G401 (cell line): ENCODE measurements at places on chromosomes 5 and 9. TPM values are rescaled to one million over a fixed set of nuclear protein-coding genes. Genes with fewer than 3 reads are reported as not detected.

The ACOT12 gene
- not detected in 2 replicates for total RNA-seq

The LCN15 gene
- total RNA-seq = not detected in 2 replicates

The BAAT gene
- total RNA-seq = not detected in 2 replicates

The PRXL2C gene
- total RNA-seq = 13.7 and 18.7 TPM in 2 replicates

The C9orf153 gene
- 0.07 TPM in 1 of 2 replicates, not detected in the other for total RNA-seq

The TNFSF15 gene
- total RNA-seq = not detected in 2 replicates

The FREM1 gene
- total RNA-seq = 0.07 and 0.37 TPM in 2 replicates

The PLAC8L1 gene
- total RNA-seq = not detected in 2 replicates

The DBH gene
- not detected in 2 replicates for total RNA-seq

The FBXO4 gene
- 9.8 and 19.5 TPM in 2 replicates for total RNA-seq

The HMCN2 gene
- 0.07 TPM in 1 of 2 replicates, not detected in the other for total RNA-seq

The SHOC1 gene
- total RNA-seq = not detected in 2 replicates

The RORB gene
- total RNA-seq = not detected in 2 replicates
